T-helper 9 cell (primary cell): ENCODE measurements at places on chromosomes 7 and 10.

- no peak for DNase-seq
These were observed 3.6 kb upstream of the ARID5B start for GRCh38 chr10:61897671-61898434.

- no peak for DNase-seq
These were observed 261.6 kb downstream of the TNS3 start for GRCh38 chr7:47320296-47320695.

DNA sequence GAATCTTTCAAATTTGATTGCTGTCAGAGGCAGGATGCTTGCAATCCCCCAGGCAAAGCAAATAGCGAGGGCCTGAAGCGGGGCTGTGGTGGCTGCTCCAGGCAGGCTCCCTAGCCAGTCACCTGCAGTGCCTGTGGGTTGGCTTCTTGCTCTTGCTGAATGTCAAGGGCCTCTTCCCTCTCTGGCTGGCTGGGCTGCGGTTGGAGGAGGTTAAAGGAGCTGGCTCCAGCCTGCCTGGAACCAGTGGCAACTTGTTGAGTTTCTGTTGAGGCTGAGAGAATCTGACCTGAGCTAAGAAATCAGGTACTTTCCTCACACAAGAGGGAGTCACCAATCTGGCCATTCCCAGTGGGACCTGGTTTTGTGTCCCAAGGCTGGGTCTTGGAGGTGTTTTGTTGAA is 134.7 kb downstream of the TMEM178B start:
- DNase-seq = no peak

GRCh38 chr7:10128748-10129147 is 844.9 kb upstream of the PHF14 start:
- DNase-seq = no peak

DNA sequence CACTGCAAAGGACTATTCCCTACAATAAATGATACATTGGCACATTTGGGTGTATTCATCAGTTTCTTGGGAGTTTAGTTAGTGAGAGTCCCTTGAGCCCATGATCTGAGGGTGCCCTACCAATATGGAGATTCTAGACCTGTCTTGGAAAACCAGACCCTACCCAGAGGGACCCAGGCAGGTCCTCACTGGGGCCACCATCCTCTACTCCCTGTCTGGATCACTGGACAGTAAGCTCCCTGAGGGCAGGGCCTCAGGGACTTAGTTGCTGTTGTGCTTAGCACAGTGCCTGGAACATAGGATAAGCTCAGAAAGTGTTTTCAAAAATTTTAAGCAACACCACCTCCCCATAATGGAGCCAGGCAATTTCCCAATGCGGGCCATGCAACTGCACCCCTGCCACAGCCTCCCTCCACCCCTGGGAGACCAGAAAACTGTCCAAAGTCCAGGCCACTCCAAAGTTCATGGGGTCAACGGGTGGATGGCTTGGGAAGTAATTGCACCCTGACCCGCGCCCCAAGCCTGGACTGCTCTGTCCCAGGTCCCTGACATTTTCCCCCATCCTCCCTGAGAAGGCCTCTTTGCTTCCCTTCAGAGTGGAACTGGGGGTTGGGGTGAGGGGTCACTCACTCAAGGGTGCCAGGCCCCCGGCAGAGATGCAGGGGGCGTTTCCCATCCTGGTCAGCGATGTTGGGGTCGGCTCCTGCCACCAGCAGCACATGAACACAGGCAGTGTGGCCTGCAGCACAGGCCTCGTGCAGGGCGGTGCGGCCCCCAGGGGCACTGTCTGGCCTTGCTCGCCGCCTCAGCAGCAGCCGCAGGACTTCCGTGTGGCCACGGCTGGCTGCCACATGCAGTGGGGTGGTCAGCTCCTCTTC is 1.0 kb downstream of the ASB10 start:
- no peak for DNase-seq

- DNase-seq = no peak
These were observed 598 bp upstream of the ZEB1 start for GRCh38 chr10:31318382-31318853.

GRCh38 chr10:9091530-9092093 is 1037.1 kb downstream of the GATA3 start:
- no peak for DNase-seq

DNA sequence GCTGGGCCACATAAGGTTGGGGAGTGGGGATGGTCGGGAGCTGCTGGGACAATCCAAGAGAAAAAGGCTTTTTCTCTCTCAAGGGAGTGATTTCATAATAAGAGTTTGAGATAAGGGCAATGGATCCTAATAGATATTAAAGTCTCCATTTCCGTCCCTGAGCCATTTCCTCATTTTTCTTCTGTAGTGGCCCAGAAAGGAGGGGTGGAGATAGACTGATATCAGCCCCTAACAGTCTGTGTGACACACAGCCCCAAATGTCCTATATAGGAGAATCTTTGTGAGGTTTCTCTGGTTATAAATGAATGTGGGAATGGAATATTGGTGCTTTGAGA is 35.2 kb downstream of the PRSS2 start:
- no peak for DNase-seq

GRCh38 chr7:139767561-139767982 is 10.2 kb downstream of the HIPK2 start:
- DNase-seq = no peak

DNA sequence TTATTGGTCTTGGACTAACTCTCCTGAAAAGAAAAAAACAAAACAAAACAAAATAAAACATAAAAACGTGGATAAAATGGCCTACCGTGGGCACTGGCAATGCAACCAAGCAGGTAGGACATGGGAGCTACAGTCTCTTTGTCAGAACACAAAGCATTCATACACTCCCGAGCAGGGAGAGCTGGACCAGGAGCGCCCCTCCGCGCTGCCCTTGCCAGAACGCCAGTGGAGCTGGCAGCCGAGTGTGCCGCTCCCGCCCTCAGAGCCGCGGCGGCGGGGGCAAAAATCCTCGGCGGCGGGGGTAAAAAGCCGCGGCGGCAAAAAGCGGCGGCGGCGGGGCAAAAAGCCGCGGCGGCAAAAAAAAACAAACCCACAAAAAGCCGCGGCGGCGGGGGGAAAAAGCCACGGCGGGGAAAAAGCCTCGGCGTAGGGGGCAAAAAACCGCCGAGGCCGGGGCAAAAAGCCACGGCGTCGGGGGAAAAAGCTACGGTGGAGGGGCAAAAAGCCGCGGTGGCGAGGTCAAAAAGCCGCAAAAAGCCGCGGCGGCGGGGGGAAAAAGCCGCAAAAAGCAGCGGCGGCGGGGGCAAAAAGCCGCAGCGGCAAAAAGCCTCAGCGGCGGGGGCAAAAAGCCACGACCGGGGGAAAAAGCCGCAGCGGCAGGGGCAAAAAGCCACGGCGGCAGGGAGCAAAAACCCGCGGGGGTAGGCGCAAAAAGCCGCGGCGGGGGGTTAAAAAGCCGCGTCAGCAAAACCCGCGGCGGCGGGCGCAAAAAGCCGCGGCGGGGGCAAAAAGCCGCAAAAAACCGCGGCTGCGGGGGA is 418.1 kb downstream of the ZNF716 start:
- DNase-seq = no peak

GRCh38 chr7:101174322-101174854 is 5.7 kb downstream of the NAT16 start:
- no peak for DNase-seq

- no peak for DNase-seq
These were observed 151.1 kb downstream of the SH3PXD2A start for GRCh38 chr10:103703941-103704919.

- DNase-seq = peak; percentile 7
These were observed 19.4 kb downstream of the SLK start for GRCh38 chr10:103986360-103986759.

DNA sequence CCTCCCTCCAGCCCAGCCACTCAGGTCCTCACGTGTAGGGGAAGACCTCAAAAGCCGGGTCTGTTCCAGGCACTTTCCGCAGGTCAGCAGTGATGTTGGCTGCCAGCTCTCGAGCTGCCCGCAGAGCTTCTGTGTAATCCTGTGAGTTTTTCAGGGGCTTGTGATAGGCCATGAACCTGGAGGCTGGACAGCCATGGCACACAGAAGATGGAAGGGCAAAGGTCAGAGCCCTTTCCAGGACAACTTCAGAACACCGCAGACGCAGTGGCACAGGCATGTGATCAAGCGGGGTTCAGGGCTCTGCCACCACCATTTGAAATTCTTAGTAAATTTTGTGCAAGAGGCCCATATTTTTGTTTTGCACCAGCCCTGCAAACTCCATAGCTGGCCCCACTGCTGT is 24.0 kb downstream of the NPC1L1 start:
- DNase-seq = no peak

- DNase-seq = no peak
These were observed 76.6 kb upstream of the PDGFA start for GRCh38 chr7:596071-596818.
